T-helper 17 cell (primary cell): ENCODE measurements at places on chromosomes 4 and X.

DNA sequence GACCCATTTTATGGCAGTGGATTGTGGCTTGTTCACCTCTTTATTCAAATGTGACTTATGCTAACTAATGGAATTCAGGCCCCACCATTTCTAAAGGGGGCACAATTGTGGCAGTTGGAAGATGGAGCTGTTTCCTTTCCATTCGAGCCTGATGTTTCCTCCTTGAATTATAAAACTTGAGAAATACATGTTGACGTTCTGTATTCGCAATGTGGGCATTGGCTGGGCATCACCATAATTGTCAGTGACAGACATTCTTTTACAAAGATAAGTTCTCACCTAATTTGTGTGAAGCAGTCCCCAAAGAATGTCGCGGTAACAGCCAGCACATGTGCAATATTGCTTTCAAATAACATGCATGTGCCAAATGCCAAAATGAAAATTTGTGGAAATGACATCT lies 1070.2 kb upstream of the TENM3 start:
- no peak for DNase-seq

DNA sequence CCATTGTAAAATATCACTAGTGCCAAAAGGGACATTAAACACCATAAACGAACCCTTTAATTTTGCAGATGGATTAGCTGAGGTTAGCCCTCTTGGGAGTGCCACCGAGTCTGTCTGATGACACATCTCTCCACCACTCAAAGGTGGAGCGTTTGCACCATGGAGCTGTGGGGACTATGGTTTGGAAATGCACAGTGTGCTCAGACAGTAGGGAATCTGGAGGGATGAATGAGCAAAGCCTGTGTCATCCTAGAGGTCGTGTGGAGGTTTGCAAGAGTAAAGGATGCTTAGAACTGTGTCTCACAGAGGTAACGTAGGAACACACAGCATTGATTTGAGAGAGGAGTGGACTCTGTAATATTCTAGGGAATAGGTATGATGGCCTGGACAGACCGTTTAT lies 93.7 kb downstream of the CLNK start:
- DNase-seq: no peak

DNA sequence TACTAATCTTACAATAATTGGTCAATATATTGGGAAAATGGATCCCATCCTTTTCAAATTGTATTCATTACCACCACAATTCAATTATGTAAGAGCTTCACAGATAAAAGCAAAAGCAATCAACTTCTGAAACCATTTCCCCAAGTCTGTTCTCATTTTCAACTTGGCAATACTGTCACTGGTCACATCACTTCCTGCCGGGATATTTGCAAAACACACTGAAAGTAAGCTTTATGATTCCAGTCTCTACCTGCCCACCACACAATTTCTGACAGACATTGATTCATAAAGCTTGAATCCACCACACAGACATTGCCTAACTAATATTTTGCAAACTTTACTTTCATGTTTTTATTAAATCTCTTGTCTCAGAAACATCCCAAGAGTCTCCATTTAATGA lies 53.6 kb downstream of the LIN54 start:
- DNase-seq: no peak

DNA sequence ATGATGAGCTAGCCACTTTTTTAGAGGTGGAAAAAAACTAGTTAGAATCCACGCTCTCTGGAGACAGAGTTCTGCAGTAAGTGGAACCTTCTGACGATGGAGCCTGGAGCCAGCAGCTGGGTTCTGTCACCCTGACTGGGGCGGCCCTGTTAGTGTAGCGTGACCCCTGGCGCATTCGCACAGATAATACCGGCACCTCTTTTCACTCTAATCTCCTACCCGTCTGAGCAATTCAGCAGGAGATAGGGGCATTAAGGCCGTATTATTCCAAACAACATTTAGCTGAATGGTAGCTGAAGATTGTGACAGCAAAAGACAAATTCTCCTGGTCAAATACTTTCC lies 292.6 kb downstream of the FBXO8 start:
- no peak for DNase-seq

GRCh38 chrX:85004255-85004654 lies 578 bp downstream of the APOOL start:
- no peak for DNase-seq

DNA sequence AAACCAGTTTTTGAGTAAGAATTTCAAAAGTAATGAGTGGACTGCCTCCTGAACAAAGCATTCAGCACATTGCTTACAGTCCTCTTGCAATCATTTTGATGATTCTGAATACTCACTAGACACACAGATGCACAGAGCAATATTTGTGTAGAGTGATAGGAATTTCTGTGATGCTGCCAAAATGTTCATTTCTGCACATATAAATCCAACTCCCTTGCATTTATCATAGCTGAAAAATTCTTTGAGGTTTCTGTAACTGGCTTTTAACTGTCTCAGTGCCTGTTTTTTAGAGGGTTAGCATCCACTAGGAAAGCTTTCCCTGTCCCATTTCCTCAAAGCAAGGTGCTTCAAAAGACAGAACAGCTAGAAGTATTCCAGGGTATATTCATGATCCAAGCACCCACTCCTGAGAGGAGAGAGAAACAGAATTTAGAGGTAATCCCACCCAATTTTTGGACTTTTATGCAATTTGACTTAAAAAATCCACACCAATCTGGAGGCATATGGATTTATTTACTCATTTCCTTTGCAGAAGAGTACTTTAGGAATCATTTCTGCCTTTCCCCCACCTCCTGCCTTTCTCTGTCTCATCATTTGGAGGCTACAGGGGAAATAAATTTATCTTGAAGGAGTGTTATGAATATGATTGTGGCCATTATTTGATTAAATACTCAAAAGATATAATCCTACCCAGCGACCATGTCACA lies 234.5 kb upstream of the SLIT2 start:
- DNase-seq: no peak

DNA sequence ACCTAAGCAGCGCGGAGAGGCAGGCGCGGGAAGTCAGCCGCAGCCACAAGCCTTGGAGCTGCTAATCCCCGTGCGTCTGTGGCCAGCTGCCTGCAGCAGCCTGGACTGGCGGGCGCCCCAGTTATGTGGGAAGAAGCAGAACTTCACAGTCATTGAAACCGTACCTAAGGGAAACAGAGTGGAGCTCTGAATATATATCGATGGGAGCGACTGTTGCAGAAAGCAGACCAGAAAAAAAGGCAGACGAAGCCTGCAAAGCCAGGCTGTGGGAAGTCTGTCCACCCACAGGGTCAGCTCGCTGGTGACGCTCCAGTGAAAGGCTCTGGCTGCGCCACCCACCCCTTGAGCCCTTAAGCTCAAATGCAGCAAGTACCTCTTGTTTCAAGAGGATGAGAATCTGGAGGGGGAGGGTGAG lies 24.7 kb downstream of the KCNE5 start:
- no peak for DNase-seq

DNA sequence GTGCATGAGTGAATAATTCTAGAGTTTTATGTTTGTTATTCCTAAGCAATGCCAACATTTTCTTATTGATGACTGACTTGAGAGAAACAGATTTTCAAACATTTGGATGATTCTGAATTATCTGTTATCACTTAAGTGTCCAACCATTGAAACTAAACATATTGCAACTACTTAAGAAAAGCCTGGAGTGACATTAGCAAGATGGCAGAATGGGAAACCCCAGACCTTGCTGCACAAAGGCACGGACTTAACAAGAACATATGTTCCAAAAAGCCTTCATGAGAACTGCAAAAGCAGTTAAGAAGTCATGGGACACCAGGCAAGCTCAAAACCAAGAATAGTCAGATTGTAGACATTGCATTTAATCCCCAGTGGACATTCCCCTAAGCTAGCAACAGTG lies 215.1 kb downstream of the DCHS2 start:
- DNase-seq: no peak

DNA sequence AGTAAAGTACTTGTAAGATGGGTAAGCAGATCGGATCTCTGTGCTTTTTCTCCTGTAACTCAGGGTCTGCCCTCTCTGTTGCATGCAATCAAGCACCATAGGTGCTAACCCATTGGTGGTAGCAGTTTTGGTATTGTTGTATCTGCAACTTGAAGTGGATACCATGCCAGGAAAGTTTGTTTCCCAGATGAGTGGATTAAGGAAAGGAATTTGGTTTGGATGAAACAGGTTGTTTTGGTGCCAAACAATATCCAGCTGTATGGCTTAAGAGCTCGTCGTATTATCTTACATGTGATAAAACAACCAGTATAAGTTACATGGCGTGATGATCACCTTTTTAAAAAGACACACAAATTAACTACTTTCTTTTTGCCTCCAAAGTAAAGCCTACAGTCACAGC lies 280.9 kb upstream of the TENM3 start:
- no peak for DNase-seq

DNA sequence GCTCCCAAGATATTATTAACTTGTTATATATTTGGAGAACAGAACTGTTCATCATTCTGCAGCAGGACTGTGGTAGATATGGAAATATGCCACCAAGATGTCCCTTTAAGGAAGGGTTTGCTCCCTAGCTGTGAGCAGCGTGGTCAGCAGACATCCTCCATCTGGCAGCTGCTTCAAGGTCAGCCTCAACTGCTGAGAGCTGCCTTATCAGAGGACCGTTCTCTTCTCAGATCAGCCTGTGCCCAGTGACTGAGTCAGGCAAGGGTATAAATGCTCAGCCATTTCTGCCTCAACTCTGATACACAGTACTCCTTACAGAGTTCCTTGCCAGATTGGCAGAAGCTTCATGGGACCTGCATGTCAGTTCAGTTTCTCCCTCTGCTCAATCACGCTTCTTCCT lies 63.4 kb upstream of the MAGEB2 start:
- no peak for DNase-seq

DNA sequence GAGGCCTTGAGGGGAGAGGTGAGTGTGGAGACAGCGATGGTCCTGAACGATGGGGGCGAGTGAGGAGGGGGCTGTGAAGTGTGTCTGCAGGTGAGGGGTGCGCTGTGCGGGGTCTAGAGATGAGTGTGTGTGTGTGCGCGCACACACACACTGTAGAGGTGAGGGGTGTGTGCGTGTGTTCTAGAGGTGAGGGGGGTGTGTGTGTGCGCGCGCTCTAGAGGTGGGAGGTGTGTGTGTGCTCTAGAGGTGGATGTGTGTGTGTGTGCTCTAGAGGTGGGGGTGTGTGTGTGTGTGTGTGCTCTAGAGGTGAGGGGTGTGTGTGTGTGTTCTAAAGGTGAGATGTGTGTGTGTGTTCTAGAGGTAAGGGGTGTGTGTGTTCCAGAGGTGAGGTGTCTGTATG lies 574 bp downstream of the BST1 start:
- no peak for DNase-seq

- no peak for DNase-seq
Measured at GRCh38 chr4:185542626-185543315, 7.5 kb upstream of the PDLIM3 start.

- DNase-seq: no peak
Measured at GRCh38 chr4:148454835-148455234, 12.6 kb upstream of the NR3C2 start.

DNA sequence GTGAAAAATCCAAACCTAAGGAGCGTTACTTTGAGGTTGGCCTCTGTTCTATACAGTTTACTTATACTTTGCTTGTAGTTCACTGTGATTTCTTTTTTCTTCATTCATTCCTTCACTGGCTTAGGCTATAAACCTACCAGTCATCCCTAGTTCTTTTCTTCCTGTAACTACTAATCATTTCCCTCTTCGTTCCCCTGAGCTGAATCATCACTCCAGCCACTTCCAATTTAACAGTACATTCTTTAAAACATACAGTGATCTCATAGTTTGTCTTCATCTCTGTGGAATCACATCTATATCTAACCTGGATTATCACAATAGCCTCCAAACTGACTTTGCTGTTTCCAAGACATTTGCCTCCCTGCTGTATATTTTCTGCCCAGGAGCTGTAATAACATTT lies 25.2 kb upstream of the NPFFR2 start:
- no peak for DNase-seq

GRCh38 chrX:43836435-43837184 lies 45.6 kb downstream of the MAOB start:
- no peak for DNase-seq

GRCh38 chrX:86141786-86142185 lies 6.5 kb upstream of the DACH2 start:
- no peak for DNase-seq

DNA sequence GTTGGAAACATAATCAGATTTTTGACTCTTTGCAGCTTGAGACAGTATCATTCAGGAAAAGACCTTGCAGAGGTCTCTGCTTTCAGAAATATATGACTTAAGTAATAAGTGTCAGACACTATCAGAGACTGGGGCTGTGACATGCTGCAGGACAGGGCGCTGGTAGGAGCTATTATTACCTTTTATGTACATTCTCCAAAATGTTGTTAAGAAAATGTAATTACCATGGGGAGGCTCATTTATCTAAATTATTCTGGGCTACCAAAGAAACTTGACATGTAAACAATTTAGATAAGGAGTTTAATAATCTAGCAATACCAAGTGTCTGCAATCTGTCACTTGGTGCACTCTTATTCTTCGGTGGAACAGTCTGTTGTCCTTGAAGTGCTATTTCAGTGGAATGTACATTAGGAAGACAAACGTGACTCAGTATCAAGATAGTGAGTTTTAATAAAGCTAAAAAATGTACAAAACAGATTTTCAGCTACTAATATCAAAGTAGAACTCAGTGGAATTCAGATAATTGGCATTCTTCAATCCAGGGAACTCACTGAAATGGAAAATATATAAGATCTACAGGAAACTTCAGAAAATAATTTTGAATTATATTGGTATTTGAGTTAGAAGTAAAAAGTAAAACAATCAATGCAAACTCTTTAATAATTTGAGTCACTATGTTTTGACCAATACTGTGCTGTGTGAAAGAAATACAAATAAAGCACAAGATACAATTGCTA lies 214.5 kb downstream of the KCNIP4 start:
- DNase-seq: no peak

- no peak for DNase-seq
Measured at GRCh38 chr4:138014590-138015288, 227.4 kb downstream of the SLC7A11 start.

- no peak for DNase-seq
Measured at GRCh38 chrX:112841820-112842157, 1.2 kb upstream of the AMOT start.

- no peak for DNase-seq
Measured at GRCh38 chr4:77681792-77682191, 76.2 kb downstream of the CXCL13 start.

GRCh38 chrX:2321411-2321810 lies 179.4 kb downstream of the DHRSX start:
- DNase-seq: no peak

DNA sequence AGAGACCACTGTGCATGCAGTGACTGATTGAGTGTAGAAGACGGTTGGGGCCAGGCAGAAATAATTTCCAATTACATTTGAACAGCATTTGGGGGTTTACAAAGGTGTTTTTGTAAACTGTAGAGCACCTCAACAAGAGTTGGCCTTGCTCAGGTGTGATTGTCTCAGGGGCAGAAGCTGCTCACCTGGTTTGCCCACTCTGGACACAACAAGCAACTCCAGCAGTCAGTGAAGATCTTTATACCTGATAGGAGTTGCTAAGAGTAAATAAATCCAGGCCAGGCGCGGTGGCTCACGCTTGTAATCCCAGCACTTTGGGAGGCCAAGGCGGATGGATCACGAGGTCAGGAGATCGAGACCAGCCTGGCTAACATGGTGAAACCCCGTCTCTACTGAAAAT lies 221.3 kb downstream of the RAB28 start:
- no peak for DNase-seq

GRCh38 chr4:108272561-108272960 lies 103.8 kb upstream of the LEF1 start:
- DNase-seq: no peak
